NT2/D1 (cell line): ENCODE measurements at places on chromosomes 5 and 9.

GRCh38 chr5:72066705-72067107, 40.6 kb upstream of the MAP1B start:
- DNase-seq, result no peak

- no peak for DNase-seq
Observed at GRCh38 chr5:121949885-121950284, 11.9 kb upstream of the SRFBP1 start.

DNA sequence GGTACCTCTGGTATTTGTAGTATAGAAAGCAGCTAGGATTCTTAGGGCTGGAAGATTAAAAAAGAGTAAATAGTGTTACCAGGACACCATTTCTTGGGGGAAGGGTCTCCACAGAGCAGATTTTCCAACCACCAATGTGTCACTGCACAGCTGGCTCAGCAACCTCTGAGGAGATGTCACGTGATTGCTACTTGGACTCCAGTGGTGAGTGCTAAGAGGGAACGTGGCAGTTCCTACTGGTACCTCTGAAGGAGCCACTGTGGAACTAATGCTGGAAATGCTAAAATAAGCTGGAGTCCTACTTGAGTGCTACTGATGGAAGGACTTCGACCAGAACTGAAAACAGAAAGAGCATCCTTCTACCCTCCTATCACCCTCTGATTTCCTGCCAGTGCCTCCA, 36.1 kb upstream of the SPDL1 start:
- DNase-seq, result no peak

DNA sequence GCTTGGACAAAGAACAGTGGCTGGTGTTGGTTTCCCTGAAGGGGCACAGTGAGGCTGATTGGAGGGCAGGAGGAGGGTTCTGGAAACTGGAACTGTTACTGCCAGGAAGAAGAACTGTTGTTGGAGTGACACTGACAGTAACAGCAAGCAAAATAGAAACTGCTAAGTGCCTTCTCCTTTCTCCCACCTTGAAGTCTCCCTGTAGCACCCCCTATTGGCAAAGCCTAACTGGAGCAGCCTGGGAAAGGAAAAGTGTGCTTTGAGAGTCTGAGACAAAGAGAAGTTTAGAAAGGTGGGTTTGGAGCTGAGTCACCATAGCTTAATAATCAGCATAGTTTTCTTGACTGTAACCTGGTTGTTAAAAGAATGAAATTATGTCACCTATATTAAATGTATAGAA, 2.5 kb upstream of the TMEM174 start:
- DNase-seq, result peak; percentile 39

GRCh38 chr5:81787474-81788242, 36.8 kb upstream of the SSBP2 start:
- peak; percentile 25 for DNase-seq

DNA sequence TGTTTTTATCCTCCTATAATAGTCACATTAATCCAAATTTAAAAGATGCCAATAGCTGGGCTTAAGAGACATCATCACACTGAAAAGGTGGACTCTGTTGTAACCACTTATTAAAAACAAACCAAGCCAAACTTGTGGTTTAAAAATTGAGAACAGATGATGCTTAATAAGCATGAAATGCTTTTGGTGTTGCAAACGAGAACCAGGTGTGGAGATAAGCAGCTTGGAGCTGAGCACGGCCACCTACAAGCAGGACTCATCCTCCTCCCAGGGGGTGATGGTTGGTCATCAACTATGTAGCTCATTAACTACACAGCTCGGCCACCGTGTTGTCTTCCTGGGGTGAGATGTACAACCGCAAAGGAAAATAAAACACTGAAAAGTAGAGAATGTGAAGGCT, 154.4 kb downstream of the NPR3 start:
- DNase-seq, result no peak
